ENCODE measurements at places on chromosomes 7 and 10. TPM values are rescaled to one million over a fixed set of nuclear protein-coding genes. Genes with fewer than 3 reads are reported as not detected.
A peak's percentile ranks its signal among the peaks of the same experiment; 100 is the strongest.

The EPHB6 gene
- total RNA-seq: 1.5 TPM

- no peak for DNase-seq
Observed at GRCh38 chr7:80480566-80480965, 31.3 kb downstream of the GNAT3 start.

GRCh38 chr7:106476751-106477150, 184.2 kb downstream of the CCDC71L start:
- DNase-seq: no peak

DNA sequence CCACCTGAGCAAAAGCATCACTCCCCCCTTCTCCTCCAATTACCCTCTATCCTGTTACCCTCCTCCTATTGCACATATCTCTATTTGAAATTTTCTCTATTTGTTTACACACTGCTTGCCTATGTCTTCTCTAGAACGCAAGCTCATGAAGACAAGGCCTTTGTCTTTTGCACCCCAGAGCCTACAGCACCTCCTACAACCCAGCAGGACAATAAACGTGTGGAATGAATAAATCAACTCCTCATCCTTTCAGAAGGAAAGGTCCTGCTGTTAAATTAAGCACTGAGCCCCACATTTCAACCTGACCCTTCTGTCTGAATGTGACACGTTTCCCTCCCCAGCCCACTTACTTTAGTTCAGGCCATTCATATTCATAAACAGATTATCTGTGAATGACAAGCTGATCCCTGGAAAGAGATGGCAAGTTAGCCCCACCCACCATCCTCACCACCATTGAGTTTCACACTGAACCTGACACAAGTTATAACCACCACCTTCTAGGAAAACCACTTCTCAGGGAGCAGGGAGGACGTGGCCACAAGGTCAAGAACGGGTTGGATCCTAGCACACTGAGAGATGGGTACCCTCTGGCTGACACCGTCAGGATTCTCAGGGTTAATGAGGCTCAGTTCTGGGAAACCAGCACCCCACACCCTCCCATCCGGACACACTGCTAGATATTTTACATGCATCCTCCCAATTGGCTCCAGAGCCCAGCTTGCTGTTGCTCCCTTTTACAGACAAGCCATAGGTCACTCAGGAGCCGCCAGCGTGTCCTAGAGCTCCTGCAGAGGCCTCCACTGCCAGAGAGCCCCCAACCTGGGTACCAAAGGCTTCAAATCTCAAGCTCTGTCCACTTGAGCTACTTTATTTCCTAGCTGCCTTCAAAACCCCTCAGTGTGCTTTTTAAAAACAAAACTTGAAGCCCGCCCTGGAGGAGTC, 934 bp downstream of the PRTFDC1 start:
- peak; percentile 73 for DNase-seq

GRCh38 chr7:7375538-7375937, 160.1 kb downstream of the COL28A1 start:
- no peak for DNase-seq

DNA sequence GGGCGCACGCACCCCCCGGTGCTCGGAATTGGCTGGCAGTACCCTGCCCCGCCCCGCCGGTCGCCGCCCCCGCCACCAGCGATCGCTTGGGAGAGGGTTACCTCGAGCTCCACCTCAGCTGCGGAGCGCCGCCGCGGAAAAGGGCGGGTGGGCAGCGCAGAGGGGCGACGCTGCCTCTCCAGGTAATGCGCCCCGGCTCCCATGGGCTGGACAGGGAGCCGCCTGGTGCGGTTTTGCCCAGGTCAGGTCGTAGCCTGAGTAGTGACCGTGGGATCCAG, 1.3 kb downstream of the PFKFB3 start:
- peak; percentile 59 for DNase-seq

DNA sequence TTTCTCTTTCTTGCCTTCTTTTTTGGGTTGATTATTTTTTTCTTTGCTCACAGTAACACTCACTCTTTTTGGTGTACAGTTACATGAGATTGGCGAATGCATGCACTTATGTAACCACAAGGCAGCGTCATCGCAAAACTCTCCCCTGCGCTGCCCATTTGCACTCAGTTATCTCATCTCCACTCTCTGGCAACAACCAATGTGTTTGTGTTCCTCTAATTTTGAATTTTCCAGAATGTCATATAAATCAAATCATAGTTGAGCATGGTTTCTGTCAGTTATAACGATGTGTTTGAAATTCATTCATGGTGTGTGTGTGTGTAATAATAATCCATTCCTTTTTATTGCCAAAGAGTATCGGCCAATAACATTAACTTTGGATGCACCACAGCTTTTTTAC, 23.0 kb upstream of the IGFBP3 start:
- no peak for DNase-seq

Measured in colonic mucosa (tissue), 4 donors.